ENCODE measurements at places on chromosomes 16 and 17.

DNA sequence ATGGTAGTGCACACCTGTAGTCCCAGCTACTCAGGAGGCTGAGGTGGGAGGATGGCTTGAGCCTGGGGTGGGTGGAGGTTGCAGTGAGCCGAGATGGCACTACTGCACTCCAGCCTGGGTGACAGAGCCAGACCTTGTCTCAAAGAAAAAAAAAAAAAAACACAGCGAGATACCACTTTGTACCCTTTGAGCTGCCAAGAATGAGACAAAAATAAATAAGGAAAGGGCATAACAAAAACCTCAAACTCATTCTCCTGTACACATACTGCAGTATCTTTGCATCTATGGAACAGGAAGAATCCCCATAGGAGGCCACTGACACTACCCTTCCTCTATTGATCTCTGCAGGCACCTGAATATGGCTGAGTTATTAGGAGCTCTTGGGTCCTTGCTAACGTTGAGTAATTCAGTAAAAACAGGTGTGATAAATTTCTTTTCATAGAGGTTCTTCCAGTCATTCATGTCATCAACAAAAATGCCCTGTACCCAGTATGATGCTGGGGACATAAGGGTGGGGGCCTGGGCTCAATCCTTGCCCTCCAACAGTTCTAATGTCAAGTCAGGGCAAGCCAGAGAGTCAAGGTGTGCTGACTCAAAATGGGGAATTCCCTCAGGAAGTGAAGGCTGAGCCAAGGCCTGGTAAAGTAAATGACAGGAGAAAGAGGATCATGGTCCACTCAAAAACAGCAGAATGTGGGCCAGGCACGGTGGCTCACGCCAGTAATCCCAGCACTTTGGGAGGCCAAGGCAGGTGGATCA, 26.9 kb downstream of the RANBP10 start:
- no peak for DNase-seq

DNA sequence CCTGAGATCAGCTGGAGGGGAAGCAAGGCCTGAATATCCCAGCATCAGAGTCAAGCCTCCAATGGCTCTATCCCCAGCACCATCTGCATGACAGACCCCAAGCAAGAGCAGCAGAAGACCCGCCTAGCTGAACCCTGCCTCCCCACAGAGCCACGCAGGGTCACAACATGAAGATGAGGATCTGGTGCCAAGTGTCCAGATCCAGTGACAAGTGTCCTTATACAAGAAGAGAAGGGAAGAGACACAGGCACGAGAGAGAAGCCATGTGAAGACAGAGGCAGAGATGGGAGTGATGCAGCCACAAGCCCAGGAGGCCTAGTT, 28.9 kb downstream of the TNFRSF13B start:
- DNase-seq: no peak

GRCh38 chr17:537133-537532, 177.5 kb downstream of the VPS53 start:
- no peak for DNase-seq

DNA sequence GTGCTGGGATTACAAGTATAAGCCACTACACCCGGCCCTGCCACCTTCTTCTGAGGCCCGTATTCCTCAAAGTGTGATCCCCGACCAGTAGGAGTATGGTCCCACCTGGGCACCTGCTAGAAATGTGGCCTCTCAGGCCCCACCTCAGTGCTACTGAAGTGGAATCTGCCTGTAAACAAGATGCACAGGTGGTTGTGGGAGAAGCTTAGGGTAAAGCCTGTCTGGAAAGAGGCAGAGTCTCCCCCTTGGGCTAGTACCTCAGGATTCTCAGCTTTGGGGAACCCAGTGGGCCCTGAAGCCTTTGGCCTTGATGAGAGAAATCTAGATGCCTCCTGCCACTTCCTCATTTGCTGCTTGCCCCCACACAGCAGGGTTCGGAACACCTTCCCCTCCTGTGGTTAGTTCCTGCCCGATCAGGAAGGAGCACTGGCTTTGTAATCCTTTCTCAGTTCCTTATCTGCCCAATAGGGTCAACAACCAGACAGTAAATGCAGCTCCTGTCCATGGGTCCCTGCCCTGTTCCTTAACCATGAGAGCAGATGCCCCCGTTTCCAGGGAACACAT, 25.2 kb downstream of the TK2 start:
- DNase-seq: peak; percentile 73

DNA sequence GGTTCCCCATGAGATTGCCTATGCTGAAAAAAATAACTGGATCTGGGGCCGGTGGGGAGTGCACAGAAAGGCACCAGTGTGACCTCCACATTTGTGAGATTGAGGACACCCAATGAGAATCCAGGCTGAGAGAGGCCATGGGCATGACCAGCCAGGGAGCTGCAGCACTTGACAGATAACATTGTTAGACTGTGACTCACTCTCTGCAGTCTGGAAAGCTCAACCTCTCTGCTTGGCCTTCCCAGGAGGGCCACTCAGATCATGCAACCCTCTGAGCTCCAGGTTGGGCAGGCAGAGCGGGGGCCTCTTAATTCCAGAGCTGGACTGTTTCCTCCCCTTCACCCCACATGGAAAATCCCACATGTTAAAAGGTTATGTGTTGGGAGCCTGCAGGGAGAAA, 30.1 kb downstream of the FZD2 start:
- DNase-seq: no peak

- DNase-seq: no peak
Measured at GRCh38 chr17:37493249-37494027, 3.7 kb downstream of the DUSP14 start.

DNA sequence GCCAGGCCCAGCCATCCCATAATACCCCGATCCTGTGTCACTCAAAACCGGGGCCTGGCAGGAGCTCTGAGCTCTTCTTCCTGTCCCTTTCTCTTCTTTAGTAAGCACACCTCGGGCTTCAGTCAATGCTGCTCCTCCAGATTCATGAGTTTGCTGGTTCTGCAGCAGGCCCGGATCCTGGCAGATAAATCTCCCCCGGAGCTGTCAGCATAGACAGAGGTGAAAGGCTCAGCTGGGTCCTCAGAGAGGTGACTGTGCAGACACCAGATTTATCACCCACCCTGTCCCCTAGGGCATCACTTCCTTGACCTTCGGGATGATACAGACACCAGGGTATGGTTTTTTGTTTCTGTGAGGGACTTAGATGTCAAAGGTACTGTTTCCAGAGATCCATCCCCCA, 242.5 kb upstream of the N4BP1 start:
- no peak for DNase-seq

- no peak for DNase-seq
Measured at GRCh38 chr17:4475463-4475862, 23.2 kb upstream of the SPNS2 start.

DNA sequence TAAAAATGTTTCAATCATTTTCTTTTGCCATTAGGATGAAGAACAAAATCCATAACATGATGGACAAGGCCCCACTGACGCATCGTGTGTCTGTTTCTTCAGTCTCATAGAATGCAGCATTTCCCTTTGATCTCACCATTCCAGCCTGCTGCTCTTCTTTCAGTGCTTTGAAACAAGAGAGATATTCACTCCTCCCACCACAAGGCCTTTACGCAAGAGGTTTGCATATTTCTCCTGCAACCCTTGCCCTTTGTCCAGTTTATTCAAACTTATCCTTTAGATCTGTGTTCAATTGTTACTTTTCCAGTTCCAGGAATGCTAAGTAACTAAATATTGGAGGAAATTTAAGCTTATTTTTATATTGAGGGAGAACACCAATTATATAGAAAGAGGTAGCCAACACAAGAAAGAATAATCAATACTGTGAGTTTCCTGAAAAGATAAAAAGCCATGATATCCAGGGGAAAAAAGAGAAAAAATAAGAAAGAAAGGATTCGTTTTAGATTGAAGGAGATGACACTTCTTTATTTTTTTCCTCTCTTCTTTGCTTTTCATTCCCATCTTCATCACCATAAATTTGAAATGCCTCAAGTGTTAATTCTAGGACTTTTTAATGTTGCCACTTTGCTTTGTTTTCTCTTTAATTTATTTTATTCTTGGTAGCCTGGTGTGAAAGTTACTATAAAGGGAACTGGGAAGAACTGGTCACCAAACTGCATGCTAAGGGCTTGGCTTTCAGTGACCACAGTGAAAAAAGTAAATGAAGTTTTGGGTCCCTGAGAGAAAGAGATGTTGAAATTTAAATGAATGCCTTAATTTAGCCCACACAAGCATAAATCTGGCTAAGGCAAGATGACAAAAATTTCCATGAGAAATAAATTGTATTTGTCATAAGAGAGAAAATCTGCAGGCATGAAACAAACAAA, 102.1 kb downstream of the KIF2B start:
- DNase-seq: no peak

DNA sequence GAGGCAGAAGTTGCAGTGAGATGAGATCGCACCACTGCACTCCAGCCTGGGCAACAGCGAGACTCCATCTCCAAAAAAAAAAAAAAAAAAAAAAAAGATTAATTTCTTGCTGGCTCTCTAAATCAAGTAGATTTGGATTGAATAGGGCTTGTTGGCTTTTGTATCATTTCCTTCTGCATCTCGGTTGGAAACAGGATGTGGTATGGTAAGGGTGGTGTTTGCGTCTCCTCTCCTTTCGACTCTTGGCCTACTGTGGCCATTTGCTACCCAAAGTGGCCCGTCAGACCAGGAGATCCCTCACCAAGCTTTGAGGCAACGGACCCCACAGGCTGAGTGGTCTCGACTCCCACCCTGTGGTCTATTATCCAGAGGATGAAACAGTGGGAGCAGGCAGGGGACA, 168.0 kb upstream of the IRX3 start:
- DNase-seq: no peak

GRCh38 chr17:33113991-33114370, 122.3 kb downstream of the SPACA3 start:
- DNase-seq: no peak

DNA sequence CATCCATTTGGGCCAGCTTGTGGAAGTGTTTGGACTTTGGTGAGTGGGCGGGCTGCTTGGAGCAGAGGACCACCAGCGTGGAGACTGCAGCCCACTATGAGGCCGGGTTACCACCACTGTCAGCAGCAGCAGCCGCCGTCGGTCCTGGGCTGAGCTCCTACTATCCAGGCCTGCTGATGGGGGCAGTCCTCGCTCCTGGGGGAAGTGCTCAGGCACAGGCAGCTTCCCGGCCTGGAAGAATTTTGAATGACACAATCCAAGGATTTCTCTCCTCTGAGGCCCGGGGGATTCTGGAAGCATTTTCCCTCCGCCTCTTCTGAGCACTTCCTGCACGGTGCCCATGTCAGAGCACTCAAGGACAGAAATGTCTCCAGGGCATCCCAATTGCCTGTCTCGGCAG, 5.3 kb upstream of the NOD2 start:
- DNase-seq: no peak

GRCh38 chr17:42783062-42783790, 2.8 kb downstream of the WNK4 start:
- DNase-seq: no peak

- DNase-seq: no peak
Measured at GRCh38 chr16:88430185-88430523, 22.9 kb upstream of the ZFPM1 start.

- peak; percentile 92 for DNase-seq
Measured at GRCh38 chr16:66603537-66604375, 748 bp upstream of the CMTM3 start.

- DNase-seq: no peak
Measured at GRCh38 chr16:51225878-51226277, 74.8 kb upstream of the SALL1 start.

- DNase-seq: no peak
Measured at GRCh38 chr16:70725024-70725911, 39.4 kb upstream of the MTSS2 start.

GRCh38 chr16:10831894-10832886, 13.6 kb upstream of the TVP23A start:
- DNase-seq: no peak

DNA sequence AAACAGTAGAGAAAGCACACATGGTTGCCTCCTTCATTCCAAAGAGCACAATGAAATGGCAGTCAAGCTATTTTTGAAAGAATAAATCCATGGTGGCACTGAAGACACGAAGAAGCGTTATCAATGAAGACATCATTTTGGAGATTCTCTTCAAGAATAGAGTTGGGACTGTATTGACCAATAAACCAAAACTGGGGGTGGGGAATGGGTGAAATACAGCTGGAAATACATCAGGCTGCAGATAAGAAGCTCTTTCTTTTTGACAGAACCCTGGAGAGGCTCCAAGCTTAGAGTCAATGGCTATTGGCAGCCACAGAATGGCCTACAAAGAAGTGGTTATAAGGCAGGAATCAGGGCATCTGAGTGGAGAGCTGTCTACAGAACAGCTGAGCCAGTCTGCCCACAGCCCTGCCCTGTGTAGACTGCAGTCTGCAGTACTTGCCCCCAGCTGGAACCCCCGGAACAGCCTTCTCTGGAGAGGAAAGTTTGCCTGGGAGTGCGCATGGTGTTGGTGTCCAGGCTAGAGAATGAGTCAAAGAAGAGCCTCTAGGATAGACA, 100.4 kb downstream of the STX8 start:
- no peak for DNase-seq

DNA sequence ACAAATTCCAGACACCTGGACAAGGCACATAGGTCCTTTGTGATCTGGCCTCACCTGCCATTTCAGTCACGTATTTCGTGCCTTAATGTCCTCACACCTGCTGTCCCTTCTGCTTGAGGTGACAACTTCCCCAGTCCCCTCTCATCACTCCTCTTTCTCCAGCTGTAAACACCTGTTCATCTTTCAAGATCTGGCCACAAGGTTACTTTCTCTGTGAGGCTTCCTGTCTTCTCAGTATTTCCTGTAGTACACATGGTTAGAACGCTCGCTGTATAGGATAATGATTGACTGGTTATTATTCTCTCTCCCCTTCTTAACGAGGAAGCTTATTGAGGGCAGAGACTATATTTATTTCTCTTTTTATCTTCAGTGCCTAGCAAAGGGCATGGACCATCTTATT, 74.5 kb upstream of the PMFBP1 start:
- DNase-seq: no peak

DNA sequence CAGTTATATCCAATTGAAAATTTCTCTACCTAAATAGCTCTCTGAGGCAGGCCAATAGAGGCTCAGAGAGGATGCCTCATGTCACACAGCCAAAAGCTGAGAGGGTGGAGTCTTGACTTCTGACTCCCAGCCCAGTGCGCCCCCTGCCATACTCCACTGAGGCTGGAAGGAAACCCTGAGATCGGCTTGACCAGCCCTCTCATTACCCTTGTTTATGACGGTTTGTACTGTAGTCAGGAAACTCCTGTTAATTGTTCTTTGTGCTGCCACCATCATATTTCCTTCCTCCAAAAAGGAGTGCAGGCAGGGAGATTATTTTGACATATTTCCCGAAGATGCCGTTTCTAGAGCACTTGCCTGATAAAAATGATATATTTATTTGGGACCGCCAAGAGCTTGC, 107.9 kb downstream of the AIPL1 start:
- DNase-seq: no peak

Data from activated CD8-positive, alpha-beta memory T cell treated with anti-CD3 and anti-CD28 coated beads, Interleukin-2, amount 10 ng/mL, durations not matched to agents 7 days and 5 days (primary cell).